ENCODE measurements at places on chromosomes 3 and 15. TPM values are rescaled to one million over a fixed set of nuclear protein-coding genes. Genes with fewer than 3 reads are reported as not detected.

DNA sequence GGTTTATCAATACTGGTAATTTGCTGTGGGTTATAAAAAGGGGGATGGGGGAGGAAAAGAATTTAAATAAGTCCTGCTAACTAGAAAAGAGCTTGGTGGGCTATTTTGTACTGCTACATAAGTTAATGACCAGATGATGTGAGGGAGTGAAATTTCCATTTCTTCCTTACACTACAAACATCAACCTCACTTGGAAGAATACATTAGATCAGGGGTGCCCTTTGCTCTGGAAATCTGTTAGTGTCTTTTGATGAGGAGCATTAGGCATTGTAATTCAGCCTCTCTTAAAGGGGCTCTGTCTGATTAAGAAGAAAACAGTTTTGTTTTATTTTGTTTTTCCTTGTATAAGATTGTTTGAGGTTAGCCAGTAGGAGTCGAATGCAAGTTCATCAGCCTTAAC lies 576.4 kb upstream of the TBL1XR1 start:
- no peaks in the 10 kb centered on the region for H3K27me3 ChIP-seq
- H3K36me3 ChIP-seq: no peaks in the 10 kb centered on the region
- H3K4me1 ChIP-seq: no peaks in the 10 kb centered on the region

GRCh38 chr3:172397716-172398405 lies 50.4 kb downstream of the GHSR start:
- no peak overlapping the region for H3K27ac ChIP-seq
- no peak overlapping the region for H3K4me3 ChIP-seq
- peaks cover 12% of the 10 kb centered on the region for H3K36me3 ChIP-seq
- H3K27me3 ChIP-seq: no peaks in the 10 kb centered on the region
- no peaks in the 10 kb centered on the region for H3K4me1 ChIP-seq

DNA sequence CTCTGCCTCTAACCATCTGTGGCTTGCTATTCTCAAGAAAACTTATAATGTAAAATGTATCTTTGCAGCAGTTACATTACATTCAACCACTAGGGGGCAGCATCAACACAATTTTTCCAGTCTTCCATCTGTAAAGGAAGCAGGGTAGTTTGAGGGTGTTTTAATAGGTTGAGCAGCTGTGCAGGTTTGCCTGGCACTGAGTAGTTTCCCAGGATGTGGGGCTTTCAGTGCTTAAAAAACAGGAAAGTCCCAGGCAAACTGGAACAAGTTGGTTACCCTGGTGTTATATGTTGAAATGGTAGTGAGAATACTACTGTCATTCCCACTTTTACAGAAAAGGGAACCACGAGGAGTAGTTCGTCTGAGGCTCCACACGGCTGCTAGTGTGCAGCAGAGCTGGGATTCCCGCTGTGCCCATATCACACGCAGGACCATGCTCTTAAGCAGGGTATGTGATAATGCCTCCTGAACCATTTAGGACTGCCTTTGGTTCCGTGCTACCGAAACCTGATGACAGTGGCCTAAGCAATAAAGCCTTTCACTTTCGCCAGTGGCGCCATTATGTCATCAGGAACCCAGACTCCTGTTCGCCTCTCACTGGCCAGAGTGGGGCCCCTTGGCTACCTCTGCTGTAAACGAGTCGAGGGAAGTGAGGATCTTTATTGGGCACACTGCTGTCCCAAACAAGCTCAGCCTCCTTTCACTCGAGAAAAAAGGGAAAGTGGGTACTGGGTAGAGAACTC lies 64.7 kb upstream of the ZBTB38 start:
- no peak overlapping the region for H3K27ac ChIP-seq
- peak; percentile 60 for DNase-seq
- no peaks in the 10 kb centered on the region for H3K4me1 ChIP-seq
- no peak overlapping the region for H3K4me3 ChIP-seq

DNA sequence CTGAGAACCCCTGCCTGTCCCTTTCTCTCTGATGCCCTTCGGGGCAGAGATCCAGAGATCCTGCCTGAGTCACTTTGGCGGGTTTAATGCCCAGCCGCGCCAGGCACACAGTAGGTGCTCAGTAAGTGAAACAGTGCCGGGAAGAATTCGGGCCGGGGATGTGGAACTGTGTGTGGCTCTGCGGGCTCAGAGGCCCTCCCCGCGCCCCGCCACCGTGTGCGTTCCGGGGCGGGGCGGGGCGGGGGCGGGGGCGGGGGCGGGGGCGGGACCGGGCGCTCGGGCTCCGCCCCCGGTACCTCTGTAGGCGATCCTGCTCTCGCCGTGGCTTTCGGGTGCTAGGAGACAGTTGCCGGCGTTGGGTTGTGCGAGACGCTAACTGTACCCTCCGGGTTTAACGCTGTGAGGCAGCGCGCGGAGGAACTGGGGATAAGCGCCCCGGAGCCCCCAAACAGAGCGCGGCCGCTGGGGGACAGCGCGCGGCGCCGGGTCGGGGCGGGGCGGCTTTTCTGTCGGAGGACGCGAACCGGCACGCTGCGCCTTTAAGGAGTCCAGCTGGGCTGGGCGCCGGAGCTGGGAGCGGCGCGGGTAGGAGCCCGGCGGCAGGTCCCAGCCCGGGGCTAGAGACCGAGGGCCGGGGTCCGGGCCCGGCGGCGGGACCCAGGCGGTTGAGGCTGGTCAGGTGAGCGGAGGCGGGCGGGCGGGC lies at the start of gene ABHD6:
Gene ABHD6, plus strand, starts transcription at position 555 of the 703 bp plus-strand sequence. CDS start 18,795 bp downstream, outside the sequence.
- no peaks in the 10 kb centered on the region for H3K36me3 ChIP-seq
- no peaks in the 10 kb centered on the region for H3K27me3 ChIP-seq
- H3K27ac ChIP-seq: peak within 1 kb of the TSS; percentile 91

- H3K27ac ChIP-seq: no peak overlapping the region
- no peak for DNase-seq
- no peaks in the 10 kb centered on the region for H3K36me3 ChIP-seq
Observed at GRCh38 chr3:118850687-118851086, 184.0 kb downstream of the IGSF11 start.

PCSK6 gene
- 55.6 TPM for total RNA-seq

GRCh38 chr3:174220775-174221554 lies 638.2 kb upstream of the NAALADL2 start:
- H3K36me3 ChIP-seq: no peaks in the 10 kb centered on the region
- DNase-seq: no peak
- H3K27ac ChIP-seq: no peak overlapping the region
- no peak overlapping the region for H3K4me3 ChIP-seq

- H3K36me3 ChIP-seq: no peaks in the 10 kb centered on the region
- no peak overlapping the region for H3K4me3 ChIP-seq
- H3K4me1 ChIP-seq: no peaks in the 10 kb centered on the region
- no peaks in the 10 kb centered on the region for H3K27me3 ChIP-seq
- H3K27ac ChIP-seq: no peak overlapping the region
Observed at GRCh38 chr3:97658668-97659285, 105.8 kb upstream of the ARL6 start.

SPESP1 gene
- total RNA-seq: not detected

TPRG1 gene
- total RNA-seq: not detected

- DNase-seq: no peak
- H3K27ac ChIP-seq: peak overlapping the region; percentile 78
- H3K4me3 ChIP-seq: no peak overlapping the region
- peaks cover 22% of the 10 kb centered on the region for H3K4me1 ChIP-seq
- H3K36me3 ChIP-seq: no peaks in the 10 kb centered on the region
- no peaks in the 10 kb centered on the region for H3K27me3 ChIP-seq
Observed at GRCh38 chr3:69178838-69179739, 56.7 kb upstream of the LMOD3 start.

DNA sequence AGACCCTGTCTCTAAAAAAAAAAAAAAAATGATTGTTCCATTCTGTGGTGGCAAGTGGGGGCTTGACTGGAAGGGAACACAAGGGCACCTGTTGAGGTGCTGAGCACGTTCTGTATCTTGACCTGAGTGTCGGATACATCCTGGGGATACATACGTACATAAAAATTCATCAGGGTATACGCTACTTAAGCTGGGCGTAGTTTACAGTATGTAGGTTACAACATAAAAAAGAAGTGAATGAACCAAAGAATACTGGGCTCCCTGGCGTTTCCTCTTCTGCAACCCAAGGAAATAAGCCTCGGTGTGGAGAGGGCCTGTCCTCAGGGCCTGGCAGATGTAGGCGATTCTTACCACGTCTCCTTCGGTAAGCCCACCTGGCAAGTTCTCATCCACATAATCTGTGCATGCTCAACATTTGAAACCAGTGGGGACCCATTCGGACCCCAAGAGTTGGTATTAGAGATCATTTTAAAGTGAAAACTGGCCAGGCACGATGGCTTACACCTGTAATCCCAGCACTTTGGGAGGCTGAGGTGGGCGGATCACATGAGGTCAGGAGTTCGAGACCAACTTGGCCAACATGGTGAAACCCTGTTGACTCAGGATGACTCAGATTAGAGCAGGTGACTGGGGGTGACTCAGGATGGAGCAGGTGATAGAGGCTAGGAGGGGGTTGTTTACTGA lies 5.1 kb upstream of the MUC20 start:
- H3K4me3 ChIP-seq: no peak overlapping the region
- DNase-seq: peak; percentile 37
- no peaks in the 10 kb centered on the region for H3K36me3 ChIP-seq
- peaks cover 15% of the 10 kb centered on the region for H3K4me1 ChIP-seq

SYNPR gene
- total RNA-seq: not detected

DNA sequence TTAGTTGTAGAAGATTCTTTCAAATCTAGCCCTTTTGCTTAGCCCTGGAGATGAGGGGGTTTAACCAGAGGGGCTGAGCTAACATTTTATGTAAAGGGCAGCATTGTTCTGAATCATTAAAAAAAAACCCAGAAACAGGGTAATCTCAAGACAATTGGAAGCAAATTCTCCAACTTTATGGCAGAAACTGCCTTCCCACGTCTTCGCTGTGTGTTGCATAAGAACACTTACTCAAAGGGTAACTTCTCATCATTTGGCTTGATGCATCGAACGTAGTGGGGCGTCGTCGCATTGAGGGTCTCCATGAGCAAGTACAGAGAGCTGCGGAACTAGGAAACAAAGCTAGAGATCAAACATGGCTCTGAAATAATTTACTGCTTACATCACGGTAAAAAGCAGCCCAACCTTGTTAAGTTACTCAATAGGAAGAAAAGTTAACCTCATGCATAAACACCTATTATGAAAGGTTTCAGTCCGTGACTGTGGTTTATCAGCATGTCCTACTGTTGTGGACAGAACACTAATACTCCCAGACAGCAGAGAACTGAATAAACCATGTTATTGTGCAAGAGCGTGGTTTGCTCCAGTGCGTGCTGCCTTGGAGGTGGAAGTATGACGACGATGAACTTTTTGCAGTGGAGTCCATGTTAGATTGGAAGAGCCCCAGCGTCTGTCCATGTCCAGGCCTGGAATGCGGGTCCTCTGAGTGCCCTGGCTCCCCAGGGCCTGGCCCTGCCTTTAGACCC lies 48.7 kb downstream of the MYO5C start:
- DNase-seq: no peak
- H3K27me3 ChIP-seq: no peaks in the 10 kb centered on the region
- H3K4me1 ChIP-seq: no peaks in the 10 kb centered on the region
- H3K27ac ChIP-seq: no peak overlapping the region
- no peak overlapping the region for H3K4me3 ChIP-seq

DNA sequence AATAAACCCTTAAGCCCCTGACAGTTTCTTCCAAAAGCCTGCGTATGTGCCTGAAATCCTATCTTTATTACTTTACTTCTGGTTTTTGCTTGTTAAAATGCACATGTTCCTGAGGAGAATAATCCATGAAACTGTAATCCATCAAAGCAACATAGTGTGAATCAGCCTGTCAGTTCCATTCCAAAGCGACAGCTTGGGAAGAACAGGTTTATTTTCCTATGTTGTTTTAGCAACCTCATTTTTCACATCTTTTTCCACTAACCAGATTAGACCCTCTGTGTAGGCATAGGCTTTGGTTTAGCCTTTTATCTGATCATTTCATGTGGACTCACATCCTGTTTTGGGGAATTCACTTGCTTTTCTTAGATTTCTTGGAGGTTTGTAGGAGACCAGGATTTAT lies 988.0 kb downstream of the SQOR start:
- no peak overlapping the region for H3K4me3 ChIP-seq
- H3K4me1 ChIP-seq: no peaks in the 10 kb centered on the region
- no peaks in the 10 kb centered on the region for H3K36me3 ChIP-seq
- no peak for DNase-seq
- no peaks in the 10 kb centered on the region for H3K27me3 ChIP-seq
- no peak overlapping the region for H3K27ac ChIP-seq

- H3K4me1 ChIP-seq: no peaks in the 10 kb centered on the region
- no peak overlapping the region for H3K27ac ChIP-seq
- H3K36me3 ChIP-seq: peaks cover 44% of the 10 kb centered on the region
- H3K27me3 ChIP-seq: no peaks in the 10 kb centered on the region
- DNase-seq: no peak
Observed at GRCh38 chr15:45668386-45668785, 33.6 kb downstream of the SQOR start.

C15orf39 gene
- 27.2 TPM for total RNA-seq

CKMT1A gene
- 103 TPM for total RNA-seq

ROPN1 gene
- total RNA-seq: 3.0 TPM

GRCh38 chr3:190591080-190591479 lies 77.2 kb downstream of the IL1RAP start:
- no peaks in the 10 kb centered on the region for H3K36me3 ChIP-seq
- no peak for DNase-seq
- no peak overlapping the region for H3K4me3 ChIP-seq
- H3K27ac ChIP-seq: no peak overlapping the region
- no peaks in the 10 kb centered on the region for H3K27me3 ChIP-seq
- no peaks in the 10 kb centered on the region for H3K4me1 ChIP-seq

GRCh38 chr3:173529062-173529711 lies 131.6 kb downstream of the NLGN1 start:
- H3K27ac ChIP-seq: no peak overlapping the region
- no peak for DNase-seq
- no peaks in the 10 kb centered on the region for H3K4me1 ChIP-seq
- H3K36me3 ChIP-seq: no peaks in the 10 kb centered on the region

DNA sequence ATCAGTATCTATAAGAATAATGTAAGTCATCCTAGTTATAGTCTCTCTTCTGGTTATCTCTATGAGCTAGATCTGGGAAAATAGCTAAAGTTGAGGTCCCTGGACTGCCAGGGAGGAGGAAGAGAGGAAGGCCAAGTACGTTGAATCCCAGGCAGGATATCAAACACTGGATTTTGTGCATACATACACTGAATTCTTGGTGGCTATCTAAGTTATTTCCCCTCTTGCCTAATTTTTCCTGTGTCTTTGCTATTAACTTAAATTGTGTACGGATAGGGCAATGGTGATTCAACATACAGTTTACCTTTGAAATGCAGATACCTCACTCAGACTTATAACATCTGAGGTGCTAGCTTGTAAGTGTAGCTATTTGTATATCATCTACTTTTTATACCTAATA lies 27.2 kb downstream of the FBXO22 start:
- DNase-seq: no peak
- H3K4me1 ChIP-seq: no peaks in the 10 kb centered on the region
- no peak overlapping the region for H3K4me3 ChIP-seq
- H3K27me3 ChIP-seq: no peaks in the 10 kb centered on the region
- H3K27ac ChIP-seq: no peak overlapping the region
- H3K36me3 ChIP-seq: no peaks in the 10 kb centered on the region

- H3K36me3 ChIP-seq: no peaks in the 10 kb centered on the region
- no peak overlapping the region for H3K27ac ChIP-seq
- peak; percentile 4 for DNase-seq
- H3K4me1 ChIP-seq: no peaks in the 10 kb centered on the region
- H3K4me3 ChIP-seq: no peak overlapping the region
Observed at GRCh38 chr15:101307048-101307896, 12.2 kb upstream of the SNRPA1 start.

GRCh38 chr3:19559724-19560442 lies 374.1 kb downstream of the EFHB start:
- H3K36me3 ChIP-seq: no peaks in the 10 kb centered on the region
- H3K4me1 ChIP-seq: no peaks in the 10 kb centered on the region
- no peak for DNase-seq

PLA2G4E gene
- total RNA-seq: not detected
